Renal cortex interstitium (tissue), 15 donors: ENCODE measurements at places on chromosomes 11 and 22. TPM values are rescaled to one million over a fixed set of nuclear protein-coding genes. Genes with fewer than 3 reads are reported as not detected.

Gene DBX1
- not detected for polyA plus RNA-seq

Gene UFD1
- polyA plus RNA-seq: 62.9 TPM

Gene OR5B21
- not detected for polyA plus RNA-seq

Gene FAM118B
- polyA plus RNA-seq: 27.7 TPM

Gene UPB1
- 0.75 TPM for polyA plus RNA-seq

Gene FAT3
- polyA plus RNA-seq: 10.5 TPM

Gene SOX6
- polyA plus RNA-seq: 20.4 TPM

Gene MMP1
- polyA plus RNA-seq: 0.17 TPM

Gene OR52H1
- polyA plus RNA-seq: not detected

Gene GGTLC2
- not detected for polyA plus RNA-seq

Gene OR5A1
- not detected for polyA plus RNA-seq

Gene SEPTIN3
- polyA plus RNA-seq: 9.2 TPM

Gene MIOX
- polyA plus RNA-seq: 3.0 TPM

Gene STK33
- 31.8 TPM for polyA plus RNA-seq

Gene LMO2
- 21.3 TPM for polyA plus RNA-seq

Gene MMP8
- not detected for polyA plus RNA-seq

Gene SLC22A6
- polyA plus RNA-seq: 27.0 TPM

Gene MMP27
- not detected for polyA plus RNA-seq

Gene C1QTNF4
- polyA plus RNA-seq: 14.2 TPM

Gene SLC7A4
- polyA plus RNA-seq: 1.5 TPM

Gene OR8G1
- polyA plus RNA-seq: not detected

Gene MRPL23
- polyA plus RNA-seq: 71.6 TPM

Gene RTN4R
- 7.1 TPM for polyA plus RNA-seq

Gene RIN1
- 2.8 TPM for polyA plus RNA-seq

Gene SMC1B
- 0.20 TPM for polyA plus RNA-seq

Gene WT1
- 236 TPM for polyA plus RNA-seq
